ENCODE measurements at places on chromosomes 11 and 22. TPM values are rescaled to one million over a fixed set of nuclear protein-coding genes. Genes with fewer than 3 reads are reported as not detected.

Gene PHLDB1
- total RNA-seq = 68.2 TPM

Gene OR52A5
- total RNA-seq = not detected

Gene CLDN5
- 21.5 TPM for total RNA-seq

Gene TSSK2
- total RNA-seq = 0.06 TPM

Gene SCGB1C1
- total RNA-seq = not detected

Gene C11orf87
- total RNA-seq = not detected

GRCh38 chr11:17287058-17287457, 10.5 kb downstream of the NUCB2 start:
- DNase-seq = no peak
- H3K27ac ChIP-seq = no peak overlapping the region
- no peaks in the 10 kb centered on the region for H3K4me1 ChIP-seq
- no peaks in the 10 kb centered on the region for H3K27me3 ChIP-seq
- no peak overlapping the region for H3K4me3 ChIP-seq
- peaks cover 13% of the 10 kb centered on the region for H3K36me3 ChIP-seq

DNA sequence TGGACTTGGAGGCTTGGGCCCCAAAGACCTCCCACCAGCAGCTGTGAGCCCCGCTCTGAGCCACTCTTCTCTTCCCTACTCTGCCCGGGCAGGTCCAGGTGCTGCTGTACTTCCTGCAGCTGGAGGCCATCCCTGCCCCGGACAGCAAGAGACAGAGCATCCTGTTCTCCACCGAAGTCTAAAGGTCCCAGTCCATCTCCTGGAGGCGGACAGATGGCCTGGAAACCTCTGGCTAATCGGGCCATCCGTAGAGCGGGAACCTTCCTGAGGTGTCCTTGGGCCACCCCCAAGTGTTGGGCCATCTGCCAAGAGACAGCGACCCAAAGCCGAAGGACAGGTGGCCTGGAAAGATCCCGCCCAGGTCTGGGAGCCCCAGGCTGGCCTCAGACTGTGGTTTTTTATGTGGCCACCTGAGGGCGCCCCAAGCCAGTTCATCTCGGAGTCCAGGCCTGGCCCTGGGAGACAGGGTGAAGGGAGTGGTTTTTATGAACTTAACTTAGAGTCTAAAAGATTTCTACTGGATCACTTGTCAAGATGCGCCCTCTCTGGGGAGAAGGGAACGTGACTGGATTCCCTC, 135.1 kb downstream of the BCR start:
- no peaks in the 10 kb centered on the region for H3K4me1 ChIP-seq
- H3K27me3 ChIP-seq = no peaks in the 10 kb centered on the region
- H3K4me3 ChIP-seq = no peak overlapping the region
